ENCODE measurements at places on chromosomes 1 and 21.

DNA sequence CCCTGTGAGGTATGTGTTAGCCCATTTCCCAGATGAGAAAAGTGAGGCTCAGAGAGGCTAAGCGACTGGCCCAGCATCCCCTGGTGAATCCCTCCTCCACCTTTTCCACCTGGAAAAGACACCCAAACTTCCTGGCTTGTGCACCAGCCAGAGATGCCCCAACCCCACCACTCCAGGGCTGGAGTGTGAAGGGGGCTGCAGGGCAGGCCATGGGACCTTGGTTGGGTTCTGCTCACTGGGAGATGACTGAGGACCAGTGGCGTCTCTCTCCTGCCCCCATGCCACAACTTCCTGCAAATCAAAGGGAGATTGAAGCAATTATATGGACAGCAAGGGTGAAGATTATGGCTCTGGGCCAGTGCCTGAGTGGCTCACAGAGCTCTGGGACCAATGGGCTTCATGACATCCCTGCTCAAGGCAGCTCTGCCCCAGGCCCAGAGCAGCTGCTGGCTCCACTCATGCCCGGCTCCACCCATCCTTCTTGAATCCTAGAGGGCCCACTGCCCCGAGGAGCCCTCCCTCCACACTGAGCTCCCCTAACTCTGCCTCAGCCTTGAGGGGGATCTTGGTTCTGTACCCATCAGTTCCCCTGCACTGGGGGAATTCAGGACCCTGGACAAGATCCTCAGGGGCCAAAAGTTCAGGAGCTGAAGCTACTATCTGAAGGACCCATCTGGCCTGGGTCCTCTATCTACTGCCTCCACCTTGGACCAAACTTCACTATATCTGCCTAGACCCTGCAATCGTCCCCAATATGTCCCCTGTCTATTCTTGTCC lies 416.9 kb downstream of the PTPRU start:
- no peak for DNase-seq

GRCh38 chr1:205226868-205227583 lies 720 bp upstream of the TMCC2 start:
- DNase-seq: no peak

DNA sequence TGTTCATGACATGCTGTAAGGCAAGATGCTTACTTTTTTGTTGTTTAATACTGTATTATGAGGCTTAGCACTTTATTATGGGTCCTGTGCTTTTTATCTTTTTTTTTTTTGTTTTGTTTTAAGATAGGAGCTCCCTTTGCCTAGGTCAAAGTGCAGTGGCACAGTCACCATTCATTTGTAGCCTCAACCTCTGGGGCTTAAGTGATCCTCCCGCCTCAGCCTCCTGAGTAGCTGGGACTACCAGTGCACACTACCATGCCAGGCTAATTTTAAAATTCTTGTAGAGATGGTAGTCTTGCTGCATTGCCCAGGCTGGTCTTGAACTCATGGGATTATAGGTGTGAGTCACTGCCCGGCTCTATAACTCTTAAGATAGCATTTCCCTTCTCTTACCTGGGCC lies 4.6 kb downstream of the UBAP2L start:
- no peak for DNase-seq

- no peak for DNase-seq
These were observed 939 bp upstream of the MFAP2 start for GRCh38 chr1:16981269-16981849.

GRCh38 chr1:109668123-109668775 lies 392 bp downstream of the GSTM2 start:
- no peak for DNase-seq

- DNase-seq: no peak
These were observed 89.5 kb downstream of the XCL2 start for GRCh38 chr1:168454211-168454815.

- no peak for DNase-seq
These were observed 46.6 kb upstream of the C1orf105 start for GRCh38 chr1:172373864-172374263.

- DNase-seq: no peak
These were observed 30.7 kb upstream of the AGPAT3 start for GRCh38 chr21:43834146-43834905.

DNA sequence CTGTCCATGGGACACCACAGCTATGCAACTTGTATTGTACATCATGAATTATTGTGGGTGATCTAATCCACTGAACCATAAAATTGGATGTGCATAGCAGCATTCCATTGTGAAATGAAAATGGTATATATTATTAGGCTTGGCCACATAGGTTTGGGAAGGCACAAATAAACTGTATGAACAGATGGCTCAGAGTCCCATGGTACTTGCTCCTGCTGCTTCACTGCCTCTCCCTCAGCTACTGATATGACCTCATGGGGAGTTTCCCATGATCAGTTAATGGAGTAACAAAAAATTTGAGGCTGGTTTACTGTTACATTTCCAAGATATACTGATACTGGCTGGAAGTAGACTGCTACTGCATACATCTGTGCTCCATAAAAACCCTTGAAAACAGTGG lies 152.7 kb upstream of the NEGR1 start:
- no peak for DNase-seq

DNA sequence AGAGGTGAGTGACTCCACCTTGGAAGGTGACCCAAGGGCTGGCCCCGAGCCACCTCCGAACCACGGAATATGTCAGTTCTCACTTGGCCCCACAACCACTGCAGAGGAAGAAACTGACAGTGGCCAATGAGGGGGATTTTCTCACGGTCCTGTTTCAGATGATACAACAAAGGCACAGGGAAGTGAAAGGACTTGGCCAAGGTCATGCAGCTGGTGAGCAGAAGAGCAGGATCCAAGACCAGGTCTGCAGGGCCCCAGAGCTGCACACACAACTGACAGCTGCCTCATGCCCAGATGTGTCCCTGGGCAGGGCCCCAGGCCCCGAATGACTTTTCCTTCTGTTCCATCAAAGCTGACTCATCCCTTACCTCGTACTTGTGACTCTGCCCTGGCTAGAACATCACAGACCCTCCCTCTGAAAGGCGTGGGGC lies 25.8 kb upstream of the EVA1B start:
- no peak for DNase-seq

DNA sequence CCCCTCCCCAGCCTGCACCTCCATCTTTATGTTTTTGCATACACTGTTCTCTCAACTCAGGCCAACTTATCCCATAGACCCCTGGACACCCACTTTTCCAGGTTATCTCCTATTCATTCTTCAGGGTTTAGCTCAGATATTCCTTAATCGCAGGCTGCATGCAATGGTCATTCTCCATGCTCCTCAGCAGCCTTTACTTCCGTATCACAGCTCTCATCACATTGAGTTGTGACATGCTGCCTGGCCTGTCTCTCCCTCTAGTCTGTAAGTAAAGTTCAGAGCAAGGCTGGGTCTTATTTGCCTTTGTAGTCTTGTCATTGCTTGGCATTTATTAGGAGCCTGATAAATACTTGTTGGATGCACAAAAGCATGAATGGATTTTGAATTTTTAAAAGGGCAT lies 6.9 kb downstream of the DNAJC6 start:
- DNase-seq: no peak

DNA sequence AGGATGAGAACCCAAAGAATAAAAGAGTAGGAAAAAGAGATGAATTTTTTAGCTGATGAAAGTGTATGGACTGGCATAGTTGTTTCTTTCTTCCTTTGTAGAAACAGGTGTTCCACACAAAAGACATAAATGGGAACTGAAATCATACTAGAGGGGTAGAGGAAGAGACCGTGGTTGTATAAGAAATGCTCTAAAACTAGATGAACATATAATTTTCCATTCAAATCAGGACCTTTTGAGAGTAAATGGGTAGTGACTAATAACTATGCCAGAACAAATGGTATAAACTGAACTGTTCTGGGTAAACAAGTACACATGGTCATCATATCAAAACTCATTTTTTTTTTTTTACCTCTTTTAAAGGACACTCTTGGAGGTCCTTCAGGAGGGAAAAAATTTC lies 344.2 kb downstream of the VAV3 start:
- no peak for DNase-seq

DNA sequence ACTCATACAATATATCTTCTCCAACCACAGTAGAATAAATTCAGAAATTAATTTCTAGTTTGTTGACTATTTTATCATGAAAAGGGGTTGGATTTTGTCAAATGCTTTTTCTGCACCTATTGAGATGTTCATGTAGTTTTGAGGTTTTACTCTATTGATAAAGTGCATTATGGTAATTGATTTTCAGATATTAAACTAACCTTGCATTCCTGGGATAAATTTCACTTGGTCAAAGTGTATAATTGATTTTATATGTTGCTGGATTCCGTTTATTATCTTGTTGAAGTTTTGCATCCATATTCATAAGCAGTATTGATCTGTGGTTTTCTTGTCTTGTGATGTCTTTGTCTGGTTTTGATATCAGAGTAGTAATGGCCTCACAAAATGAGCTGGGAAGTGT lies 34.4 kb upstream of the HYI start:
- DNase-seq: no peak

- DNase-seq: no peak
These were observed 114.8 kb upstream of the BMP8A start for GRCh38 chr1:39376656-39377055.

- no peak for DNase-seq
These were observed 18.9 kb downstream of the FAAH start for GRCh38 chr1:46412893-46413595.

DNA sequence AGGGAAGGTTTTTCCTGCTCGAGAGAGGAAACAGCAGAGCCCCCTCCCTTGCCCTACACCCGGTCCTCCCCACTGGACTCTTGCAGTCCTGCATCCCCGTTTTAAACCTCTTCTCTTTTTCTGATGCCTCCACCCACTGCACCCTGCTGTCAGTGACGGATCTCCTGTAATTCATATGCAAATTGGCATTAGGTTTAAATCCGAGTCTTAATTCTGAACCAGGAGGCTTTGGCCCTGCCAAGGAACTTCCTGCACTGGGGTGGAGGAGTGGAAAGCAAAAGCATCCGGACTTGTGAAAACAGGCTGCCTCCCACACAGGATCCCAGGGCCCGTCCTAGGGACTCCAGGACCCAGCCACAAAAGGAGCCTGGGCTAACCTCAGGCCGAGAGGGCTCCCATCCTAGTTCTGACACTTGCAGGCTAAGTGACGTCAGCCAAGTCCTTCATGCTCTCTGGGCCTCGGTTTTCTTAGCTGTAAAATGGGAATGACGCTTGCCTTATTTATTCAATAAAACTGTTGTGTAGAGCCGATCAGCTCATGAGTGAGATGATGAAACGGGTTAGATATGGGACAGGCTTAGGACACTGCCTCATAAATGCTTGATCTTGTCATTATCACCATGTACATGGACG lies 613.3 kb downstream of the AJAP1 start:
- no peak for DNase-seq

GRCh38 chr1:20725189-20726117 lies 7.0 kb downstream of the SH2D5 start:
- DNase-seq: no peak

GRCh38 chr1:4173731-4174130 lies 273.7 kb upstream of the C1orf174 start:
- DNase-seq: no peak

DNA sequence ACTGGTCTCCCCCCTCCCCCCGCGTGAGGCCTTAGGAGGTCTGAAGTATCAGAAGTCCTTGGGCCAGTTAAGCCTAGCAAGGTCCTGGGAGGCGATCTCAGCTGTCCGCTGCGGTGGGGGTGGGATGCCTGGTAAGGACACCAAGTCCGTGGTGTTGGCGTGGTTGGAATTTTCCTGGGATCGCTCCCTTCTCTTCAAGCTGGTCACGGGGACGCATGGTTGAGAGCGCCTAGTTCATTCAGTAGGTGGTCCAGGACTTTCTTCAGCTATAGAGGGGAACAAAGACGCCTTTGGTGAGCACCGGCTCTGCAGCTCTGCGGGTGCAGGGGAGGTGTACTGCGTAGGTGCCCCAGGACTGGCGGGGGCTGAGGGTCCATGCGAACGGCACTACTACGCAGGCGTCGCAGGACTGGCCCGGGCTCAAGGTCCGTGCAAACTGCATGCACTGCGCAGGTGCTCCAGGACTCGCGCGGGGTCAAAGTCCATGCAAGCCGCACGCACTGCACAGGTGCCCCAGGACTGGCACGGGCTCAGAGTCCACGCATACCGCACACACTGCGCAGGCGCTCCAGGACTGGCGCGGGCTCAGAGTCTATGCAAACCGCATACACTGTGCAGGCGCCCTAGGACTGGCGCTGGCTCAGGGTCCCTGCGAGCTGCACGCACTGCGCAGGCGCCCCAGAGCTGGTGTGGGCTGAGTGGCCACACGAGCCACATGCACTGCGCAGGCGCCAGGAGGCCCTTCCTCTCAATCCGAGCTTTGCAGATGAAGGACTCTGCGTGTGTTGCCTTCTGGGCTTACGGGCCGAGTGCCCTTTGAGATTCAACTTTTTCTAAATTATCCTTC lies 36.6 kb upstream of the HMGN1 start:
- DNase-seq: peak; percentile 72

GRCh38 chr1:21680381-21680780 lies 11.2 kb upstream of the RAP1GAP start:
- DNase-seq: no peak

GRCh38 chr1:29121516-29121935 lies 2.2 kb downstream of the TMEM200B start:
- no peak for DNase-seq

- DNase-seq: no peak
These were observed 148.1 kb upstream of the CTTNBP2NL start for GRCh38 chr1:112247961-112248360.

- peak; percentile 66 for DNase-seq
These were observed 2.7 kb downstream of the MAN1C1 start for GRCh38 chr1:25619101-25619890.

DNA sequence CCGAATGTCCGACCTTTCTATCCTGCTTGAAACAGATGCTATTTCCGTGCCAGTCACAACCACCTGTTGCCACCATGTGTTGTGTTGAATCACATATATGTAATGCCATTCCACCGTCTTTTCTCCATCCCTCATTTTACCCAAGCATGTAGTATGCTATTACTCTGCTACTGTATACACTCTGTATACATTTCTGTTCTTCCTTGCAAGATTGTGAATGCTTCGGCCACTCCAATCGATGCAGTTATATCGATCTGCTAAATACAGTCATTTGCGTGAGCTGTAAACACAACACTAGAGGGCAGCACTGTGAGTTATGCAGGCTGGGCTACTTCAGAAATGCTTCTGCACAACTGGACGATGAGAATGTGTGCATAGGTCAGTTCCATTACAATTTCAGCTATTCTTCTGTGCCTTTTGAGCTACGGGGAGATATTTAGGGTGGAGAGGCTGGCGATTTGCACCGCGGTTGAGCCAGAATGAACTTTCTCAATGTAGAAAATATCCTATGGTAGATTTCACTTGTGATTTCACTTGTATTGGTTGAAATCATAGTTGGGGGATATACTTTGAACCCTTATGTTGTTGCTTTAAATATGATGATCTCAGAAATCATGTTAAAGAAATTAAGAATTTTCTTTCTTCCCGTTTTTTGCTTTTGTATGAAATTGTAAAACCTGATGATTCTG lies 289.8 kb downstream of the NTNG1 start:
- peak; percentile 14 for DNase-seq

GRCh38 chr1:57112148-57112547 lies 146.3 kb upstream of the C8B start:
- no peak for DNase-seq

GRCh38 chr1:12618661-12618964 lies 603 bp upstream of the DHRS3 start:
- no peak for DNase-seq

Data from stimulated activated naive CD8-positive, alpha-beta T cell treated with anti-CD3 and anti-CD28 coated beads, Interleukin-15, amount 100 ng/mL, for 72 hours (primary cell).